ENCODE measurements at places on chromosomes 5 and 9.
A peak's percentile ranks its signal among the peaks of the same experiment; 100 is the strongest.

GRCh38 chr9:90095682-90096081 lies 490.9 kb downstream of the GADD45G start:
- peak; percentile 81 for DNase-seq

DNA sequence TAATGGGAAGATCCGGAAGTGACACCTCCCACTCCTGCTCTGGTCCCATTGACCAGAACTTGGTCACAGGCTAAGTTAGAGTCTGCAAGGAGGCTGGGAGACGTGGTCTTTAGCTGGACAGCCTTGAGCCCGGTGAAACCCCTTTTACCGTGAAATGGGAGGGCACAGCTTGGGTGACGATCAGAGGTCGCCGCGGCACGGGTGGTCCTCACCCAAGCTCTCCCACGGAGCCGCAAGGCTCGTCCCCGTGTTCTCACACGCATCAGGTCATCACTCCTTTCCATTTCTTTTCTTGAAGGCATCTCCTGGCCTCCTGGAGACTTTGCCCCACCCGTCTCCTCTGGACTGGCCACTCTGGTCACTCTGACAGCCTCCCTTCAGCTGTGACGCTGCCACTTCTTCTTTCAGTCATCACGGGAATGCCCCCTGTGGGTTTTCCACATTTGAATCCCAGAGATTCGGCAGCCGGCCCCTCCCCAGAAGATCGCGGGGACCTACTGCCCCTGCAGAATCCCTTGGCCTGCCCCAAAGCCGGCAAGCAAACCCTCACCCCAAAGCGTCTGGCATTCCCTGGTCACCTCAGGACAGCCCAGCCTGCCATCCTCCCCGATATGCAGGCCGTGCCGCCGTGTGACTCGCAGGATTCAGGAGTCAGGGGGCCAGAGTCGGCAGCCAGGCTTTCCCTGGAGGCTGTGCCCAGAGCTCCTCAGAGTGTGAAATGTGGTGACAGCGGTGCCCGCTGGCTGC lies 18.9 kb upstream of the EGFL7 start:
- no peak for DNase-seq

DNA sequence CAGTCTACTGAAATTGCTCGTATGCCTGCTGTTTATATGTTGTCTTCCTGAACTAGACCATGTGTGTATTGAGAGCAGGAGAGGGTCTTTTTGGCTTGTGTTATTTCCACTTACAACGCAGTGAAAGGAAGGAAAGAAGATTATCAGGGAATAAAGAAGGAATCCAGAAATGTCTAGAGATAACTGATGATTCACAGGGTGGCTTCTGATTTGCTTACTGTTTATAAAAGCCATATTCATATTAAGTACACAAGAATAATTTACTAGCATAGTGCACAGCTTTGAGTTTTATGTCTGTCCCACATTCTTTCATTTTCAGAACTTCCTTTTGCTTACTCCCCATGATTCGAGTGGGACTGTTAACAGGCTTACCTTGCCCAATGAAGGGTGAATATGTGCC lies 72.1 kb downstream of the PRLR start:
- no peak for DNase-seq

GRCh38 chr5:159214486-159215271 lies 5.3 kb upstream of the RNF145 start:
- no peak for DNase-seq

DNA sequence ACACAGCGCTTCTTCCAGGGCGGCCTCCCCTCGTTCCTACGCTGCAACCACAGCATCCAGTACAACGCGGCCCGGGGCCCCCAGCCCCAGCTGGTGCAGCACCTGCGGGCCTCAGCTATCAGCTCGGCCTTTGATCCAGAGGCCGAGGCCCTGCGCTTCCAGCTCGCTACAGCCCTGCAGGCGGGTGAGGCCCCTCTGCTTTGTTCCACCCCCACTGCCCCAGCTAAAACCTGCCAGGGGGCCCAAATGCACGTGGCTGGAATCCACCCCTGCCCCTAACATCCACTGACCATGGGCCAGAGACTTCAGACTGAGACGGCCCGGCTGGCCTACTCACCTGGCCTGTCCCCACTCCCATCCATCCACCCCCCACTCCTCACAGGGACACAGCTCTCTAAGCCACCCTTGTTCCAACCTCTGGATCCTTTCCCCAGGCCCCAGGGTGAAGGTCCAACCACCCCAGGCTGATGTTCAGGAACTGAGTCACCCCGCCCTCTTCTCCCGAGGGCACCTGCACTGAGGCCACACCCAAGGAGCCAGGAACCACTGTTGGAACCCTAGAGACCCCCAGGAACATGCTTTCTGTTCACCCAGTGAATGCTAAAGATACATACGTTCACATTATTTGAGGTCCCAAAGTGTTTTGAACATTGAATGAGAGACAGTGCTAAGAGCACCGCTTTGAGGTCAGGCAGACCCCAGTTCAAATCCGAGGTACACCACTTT lies 18.9 kb upstream of the ASS1 start:
- no peak for DNase-seq

GRCh38 chr5:131488463-131488862 lies 146.6 kb downstream of the RAPGEF6 start:
- DNase-seq, result no peak

GRCh38 chr5:115565233-115565632 lies 20.7 kb upstream of the FEM1C start:
- DNase-seq, result no peak

GRCh38 chr5:61052882-61053281 lies 107.9 kb downstream of the NDUFAF2 start:
- DNase-seq, result no peak

DNA sequence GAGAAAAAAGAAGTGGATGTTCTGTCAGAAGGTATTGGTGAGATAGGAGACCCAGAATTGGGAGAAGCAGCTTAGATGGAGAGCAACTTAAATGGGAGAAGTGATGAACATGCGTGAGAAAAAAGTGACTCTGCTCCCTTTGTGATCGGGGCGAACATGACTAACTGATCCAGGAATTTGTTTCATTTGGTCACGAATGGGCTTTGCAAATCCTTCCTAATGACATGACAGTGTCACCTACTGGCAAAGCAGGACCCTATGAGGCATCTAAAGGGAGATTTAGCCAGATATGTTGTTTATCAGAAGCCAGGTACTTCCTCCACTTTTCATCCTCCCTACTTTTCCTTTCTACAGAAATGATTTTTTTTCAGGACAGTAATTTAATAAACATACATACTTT lies 787.4 kb upstream of the RGMB start:
- DNase-seq, result no peak

DNA sequence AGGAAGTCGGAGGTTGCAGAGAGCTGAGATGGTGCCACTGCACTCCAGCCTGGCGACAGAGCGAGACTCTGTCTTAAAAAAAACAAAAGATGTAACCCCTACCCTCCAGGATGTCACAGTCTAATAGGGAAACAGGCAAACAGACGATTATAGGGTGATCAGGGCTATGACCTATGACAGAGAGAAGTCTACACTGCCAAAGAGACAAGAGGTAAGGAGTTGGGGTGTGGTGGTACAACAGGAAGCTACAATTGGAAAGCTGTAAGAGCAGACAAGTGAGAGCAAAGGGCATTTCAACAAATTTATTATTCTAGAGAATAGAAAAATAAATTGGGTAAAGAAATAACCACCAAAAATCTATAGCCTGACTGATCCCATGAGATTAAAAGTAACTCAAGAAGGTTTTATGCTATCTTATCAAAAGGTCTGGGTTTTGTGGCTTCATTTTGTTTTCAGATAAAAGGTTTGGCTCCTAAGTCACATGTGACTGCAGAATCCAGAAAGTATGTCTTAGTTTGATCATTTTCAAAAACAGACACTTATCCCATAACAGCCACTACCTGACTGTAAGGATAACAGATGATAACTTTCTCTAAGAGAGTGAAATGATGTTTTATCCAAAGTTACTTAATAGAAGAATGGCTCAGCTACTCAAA lies 7.3 kb downstream of the CDC26 start:
- DNase-seq, result no peak

- no peak for DNase-seq
Observed at GRCh38 chr5:40834391-40834848, 602 bp downstream of the RPL37 start.

DNA sequence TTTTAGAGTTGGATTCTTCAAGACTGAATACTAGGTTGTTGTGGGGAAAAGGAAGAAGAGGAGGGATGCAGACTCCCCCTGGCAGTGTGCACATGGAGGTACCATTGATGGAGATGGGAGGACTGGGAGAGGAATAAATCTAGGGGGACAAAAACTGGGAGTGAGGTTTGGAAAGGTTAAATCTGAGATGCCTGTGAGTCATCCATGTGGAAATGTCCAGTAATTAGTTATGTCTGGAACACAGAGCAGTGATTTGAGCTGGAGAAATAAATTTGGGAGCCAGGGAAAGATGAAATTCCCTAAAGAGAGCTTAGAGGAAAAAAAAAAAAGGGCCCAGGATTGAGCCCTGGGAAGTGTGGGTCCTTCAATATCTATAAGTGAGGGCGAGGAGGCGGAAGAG lies 8.0 kb upstream of the CCIN start:
- DNase-seq, result no peak

GRCh38 chr9:114389612-114390368 lies 2.0 kb upstream of the AKNA start:
- no peak for DNase-seq

- DNase-seq, result no peak
Observed at GRCh38 chr5:116265471-116265870, 180.6 kb downstream of the COMMD10 start.

DNA sequence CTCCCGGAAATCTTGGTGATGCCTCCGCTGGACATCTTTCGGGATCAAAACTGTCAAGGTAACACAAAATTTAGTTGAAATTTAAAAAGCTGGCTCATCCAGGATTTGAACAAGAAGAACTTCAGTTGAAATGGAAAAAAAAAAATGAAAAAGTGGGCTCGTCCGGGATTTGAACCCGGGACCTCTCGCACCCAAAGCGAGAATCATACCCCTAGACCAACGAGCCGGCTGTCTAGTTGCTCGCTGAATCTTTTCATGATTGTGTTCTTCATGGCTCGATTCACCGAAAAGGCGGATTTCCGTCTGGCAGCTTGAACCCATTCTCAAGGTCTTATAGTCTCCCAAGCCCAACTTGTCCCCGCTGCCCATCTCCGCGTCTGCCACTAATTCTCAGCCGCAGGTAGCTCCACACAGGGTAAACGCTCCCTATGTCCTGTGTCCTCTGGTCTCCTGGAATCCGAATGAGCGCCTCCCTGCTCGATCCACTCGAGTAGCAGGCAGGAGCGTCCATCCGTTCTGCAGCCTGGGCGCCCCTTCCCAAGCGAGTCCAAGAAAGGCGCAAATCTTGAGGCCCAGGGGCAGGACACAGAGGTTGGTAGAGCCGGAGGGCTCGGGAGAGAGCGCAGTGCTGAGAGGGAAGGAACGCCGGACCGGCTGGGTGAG lies 16.2 kb downstream of the TRIM7 start:
- DNase-seq, result no peak

Measured in NCI-H2029 (cell line).